Upper lobe of left lung (tissue), 6 donors: ENCODE measurements at places on chromosomes 13 and 19. TPM values are rescaled to one million over a fixed set of nuclear protein-coding genes. Genes with fewer than 3 reads are reported as not detected.

DNA sequence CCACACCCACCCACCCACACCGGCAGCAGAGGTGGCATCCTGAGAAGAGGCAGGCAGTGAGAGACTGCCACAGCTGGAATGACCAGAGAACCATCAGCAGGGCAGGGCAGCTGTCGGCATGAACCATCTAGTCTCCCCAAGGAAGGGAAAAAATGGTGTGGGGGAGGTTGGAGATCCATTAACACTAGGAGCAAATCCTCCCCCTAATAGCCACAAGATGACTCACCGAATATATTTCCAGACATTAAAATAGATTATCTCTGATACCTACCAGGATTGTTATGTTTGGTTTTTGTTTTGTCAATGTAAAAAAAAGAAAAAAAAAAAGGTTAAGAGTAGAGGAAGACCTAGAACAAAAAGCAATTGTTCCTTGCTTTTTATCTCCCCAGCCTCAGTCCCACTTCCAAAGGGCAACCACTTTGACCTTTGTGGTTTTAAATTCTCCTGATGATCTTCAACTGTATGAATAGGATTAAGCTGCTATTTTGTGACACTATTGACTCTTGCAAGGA, 34.2 kb downstream of the THSD1 start:
- no peak for DNase-seq

DNA sequence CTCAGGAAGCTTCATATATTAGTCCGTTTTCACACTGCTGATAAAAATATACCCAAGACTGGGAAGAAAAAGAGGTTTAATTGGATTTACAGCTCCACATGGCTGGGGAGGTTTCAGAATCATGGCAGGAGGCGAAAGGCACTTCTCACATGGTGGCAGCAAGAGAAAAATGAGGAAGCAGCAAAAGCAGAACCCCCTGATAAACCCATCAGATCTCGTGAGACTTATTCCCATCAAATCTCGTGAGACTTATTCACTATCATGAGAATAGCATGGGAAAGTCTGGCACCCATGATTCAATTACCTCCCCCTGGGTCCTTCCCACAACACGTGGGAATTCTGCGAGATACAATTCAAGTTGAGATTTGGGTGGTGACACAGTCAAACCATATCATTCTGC, 23.1 kb downstream of the FLT3 start:
- DNase-seq = no peak

The KCNRG gene
- total RNA-seq = 1.9 TPM

DNA sequence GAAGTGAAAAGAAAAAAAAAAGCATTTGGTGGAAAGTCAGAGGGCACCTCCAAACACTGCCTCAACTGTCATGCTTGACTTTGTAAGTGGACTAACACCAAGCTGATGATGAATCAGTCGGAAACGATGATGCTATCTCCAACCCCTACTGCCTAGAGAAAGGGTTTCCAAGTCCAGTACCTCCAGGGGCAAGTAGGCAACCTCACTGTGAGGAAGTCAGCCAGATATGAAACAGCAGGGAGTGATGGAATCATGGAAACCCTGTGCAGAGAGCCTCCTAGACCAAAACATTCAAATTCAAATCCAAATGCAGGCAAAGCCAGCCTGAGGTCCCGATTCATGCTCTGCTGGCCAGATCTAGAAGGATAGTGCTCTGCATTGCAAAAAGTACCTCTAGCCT, 100.9 kb upstream of the SERP2 start:
- no peak for DNase-seq

GRCh38 chr13:23990455-23990854, 93.2 kb upstream of the C1QTNF9B start:
- no peak for DNase-seq

The AMER2 gene
- total RNA-seq = not detected

The TIMM13 gene
- total RNA-seq = 26.2 TPM

DNA sequence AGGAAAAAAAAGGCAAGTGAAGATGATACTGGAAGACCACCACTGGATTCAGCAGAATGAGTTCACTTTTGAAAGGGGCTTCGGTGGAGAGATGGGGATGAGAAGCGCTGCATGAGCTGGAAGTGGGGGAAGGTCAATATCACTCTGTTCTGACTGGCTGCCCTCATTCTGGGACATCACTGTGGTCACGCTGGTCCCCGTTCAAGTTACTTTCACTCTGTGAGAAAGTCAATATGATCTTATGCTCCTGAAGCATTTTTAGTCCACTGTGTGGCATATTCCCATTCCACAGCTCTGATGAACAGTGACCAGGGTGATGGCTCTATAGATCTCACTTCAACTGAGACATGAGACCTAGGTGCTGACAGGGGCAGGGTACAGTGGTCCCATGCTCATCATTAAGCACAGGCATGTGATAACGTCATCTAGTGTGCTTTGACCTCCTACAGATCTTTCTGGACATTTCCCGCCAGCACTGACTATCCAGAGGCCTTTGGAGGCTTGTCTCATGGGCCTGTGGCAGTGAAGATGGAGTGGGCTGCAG, 40.2 kb upstream of the GPR183 start:
- DNase-seq = no peak

GRCh38 chr13:24053519-24054251, 106.8 kb upstream of the SPATA13 start:
- no peak for DNase-seq

DNA sequence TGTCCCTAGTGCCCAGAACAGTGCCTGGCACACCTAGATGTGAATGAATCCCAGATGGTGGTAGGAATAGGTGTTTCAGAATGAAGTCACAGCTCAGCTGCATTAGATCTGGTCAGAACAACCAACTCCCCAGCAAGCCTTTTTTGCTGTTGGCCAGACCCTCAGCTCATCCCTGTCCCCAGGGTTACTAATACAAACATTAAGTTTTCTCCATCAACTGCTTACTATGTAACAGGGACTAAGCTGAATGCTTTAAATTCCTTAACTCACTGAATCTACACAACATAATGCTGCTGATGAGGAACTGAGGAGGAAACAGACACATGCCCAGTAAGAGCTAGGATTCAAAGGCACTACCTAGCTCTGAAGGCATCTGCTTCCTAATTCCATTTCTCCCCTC, 18.8 kb downstream of the SMG9 start:
- no peak for DNase-seq

The CYP2F1 gene
- total RNA-seq = 4.1 TPM

The TUBA3C gene
- total RNA-seq = not detected

DNA sequence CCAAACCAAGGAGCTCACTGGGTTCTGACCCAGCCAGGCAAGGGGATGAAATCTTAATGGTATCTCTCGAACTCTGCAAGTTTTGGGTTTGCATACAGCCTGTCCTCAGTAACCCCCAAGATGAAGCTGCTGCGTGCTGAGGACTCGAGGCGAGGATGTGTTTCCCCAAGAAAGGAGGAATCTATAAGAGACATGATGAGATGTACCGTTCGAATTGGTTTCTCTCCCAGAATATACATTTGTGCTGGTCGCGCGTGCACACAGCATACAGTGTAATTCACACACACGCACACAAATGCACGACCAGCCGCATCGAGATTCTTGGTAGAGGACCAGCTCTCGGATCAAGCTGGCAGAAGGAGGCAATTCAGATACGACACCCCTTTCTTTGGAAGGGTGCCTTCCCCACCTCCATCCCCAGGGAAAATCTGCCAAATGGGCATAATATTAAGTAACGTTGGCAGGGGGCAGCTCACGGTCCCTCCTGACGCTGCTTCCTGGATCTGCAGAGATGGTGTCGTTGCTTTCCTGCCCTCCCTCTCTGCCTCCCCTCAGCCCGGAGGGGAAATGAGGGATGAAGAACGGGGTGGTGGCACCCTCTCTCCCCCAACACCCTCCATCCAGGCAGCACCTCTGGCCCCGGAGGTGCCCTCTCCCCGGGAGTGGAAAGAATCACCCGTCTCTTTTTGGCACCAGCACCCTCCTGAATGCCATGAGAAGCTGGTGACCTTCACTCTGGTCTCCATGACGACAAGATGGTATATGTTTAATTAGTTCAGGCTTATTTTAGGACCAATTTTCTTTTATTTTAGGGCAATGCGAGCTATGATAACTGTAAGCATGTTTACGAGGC, 310.2 kb downstream of the ZNF536 start:
- DNase-seq = no peak

GRCh38 chr13:109476001-109476400, 310.4 kb downstream of the IRS2 start:
- no peak for DNase-seq

- no peak for DNase-seq
These were observed 7.0 kb downstream of the SERP2 start for GRCh38 chr13:44380404-44381165.

DNA sequence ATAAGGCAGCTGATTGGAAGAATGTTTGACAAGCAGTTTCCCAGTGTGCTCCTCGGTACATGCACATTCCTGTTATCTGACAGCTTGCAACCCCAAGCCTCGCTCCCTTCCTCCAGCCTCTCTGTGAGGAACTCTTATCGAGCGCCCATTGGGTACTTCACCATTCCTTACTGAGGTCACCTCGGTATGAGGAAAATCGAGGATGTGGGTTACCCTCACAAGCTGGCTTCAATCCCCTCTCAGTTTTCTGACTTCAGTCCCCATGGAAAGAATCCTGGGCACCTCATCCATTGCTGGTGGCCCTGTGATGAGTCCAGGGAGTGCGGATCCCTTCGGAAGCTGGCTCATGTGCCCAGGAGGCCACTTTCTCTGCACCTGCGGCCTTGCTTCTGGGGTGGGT, 17.3 kb downstream of the TEX29 start:
- no peak for DNase-seq

DNA sequence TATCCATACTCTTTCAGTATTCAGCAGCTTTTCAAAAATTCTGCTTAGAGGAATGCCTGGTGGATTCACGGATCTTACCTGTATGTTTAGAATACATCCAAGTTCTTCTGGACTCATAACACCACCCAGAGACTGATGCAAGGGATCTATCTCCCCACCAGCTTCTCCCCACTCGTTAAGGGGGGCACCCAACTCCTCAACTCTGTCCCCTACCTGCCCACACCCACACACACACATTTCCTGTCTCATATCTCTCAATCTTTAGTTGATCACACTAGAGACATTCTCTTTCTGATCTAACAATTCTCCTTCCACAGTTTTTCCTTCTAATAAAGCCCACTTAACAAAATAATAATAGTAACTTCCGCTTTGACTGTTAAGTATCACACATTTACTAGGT, 110.1 kb downstream of the DLEU7 start:
- DNase-seq = no peak

GRCh38 chr19:51797480-51797879, 2.5 kb downstream of the FPR3 start:
- no peak for DNase-seq

GRCh38 chr13:34867590-34867989, 74.5 kb upstream of the NBEA start:
- DNase-seq = no peak

The OR10H1 gene
- total RNA-seq = not detected

The CGB5 gene
- total RNA-seq = not detected

DNA sequence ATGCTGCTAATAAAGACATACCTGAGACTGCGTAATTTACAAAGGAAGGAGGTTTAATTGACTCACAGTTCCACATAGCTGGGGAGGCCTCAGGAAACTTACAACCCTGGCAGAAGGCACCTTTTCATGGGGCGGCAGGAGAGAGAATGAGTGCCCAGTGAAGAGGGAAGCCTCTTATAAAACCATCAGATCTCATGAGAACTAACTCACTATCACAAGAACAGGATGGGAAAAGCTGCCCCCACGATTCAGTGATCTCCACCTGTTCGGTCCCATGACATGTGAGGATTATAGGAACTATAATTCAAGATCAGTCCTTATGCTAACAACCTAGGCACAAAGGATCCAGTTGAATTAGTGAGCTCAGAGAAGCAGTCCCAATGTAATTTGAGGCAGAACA, 59.4 kb downstream of the GPC6 start:
- DNase-seq = no peak

GRCh38 chr13:105345730-105346129, 1189.7 kb downstream of the EFNB2 start:
- no peak for DNase-seq

GRCh38 chr13:113345486-113345885, 18.4 kb downstream of the GRTP1 start:
- DNase-seq = peak; percentile 50

- DNase-seq = no peak
These were observed 4.8 kb upstream of the GJA3 start for GRCh38 chr13:20165417-20166257.

DNA sequence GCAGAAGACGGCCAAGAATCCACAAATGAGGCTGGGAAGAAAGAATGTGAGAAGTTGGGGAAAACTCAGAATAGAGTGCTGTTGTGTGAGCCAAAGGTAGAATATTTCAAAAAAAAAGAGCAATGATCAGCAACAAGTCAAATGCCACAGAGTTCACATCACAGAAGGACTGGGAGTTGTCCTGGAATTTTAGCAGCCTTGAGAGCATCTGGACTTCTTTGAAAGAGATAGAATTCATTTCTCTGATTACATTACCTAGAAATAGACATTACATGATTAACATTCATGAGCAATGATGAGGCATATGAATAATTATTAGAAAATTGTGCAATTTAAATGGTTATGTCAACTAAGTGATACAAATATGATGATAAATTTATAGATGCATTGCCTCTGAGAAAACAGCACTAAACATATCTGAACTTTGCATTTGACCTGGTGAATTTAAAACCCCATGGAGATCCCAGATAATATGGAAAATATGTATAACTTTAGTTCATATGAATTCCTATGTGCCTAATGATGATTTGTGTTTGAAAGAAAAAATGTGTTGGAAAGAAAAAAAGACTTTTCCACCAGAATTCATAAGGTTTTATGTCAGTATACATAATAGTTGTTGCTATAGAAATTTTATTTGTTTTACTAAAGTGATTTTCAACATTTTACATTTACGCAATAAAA, 186.2 kb downstream of the POSTN start:
- DNase-seq = no peak

DNA sequence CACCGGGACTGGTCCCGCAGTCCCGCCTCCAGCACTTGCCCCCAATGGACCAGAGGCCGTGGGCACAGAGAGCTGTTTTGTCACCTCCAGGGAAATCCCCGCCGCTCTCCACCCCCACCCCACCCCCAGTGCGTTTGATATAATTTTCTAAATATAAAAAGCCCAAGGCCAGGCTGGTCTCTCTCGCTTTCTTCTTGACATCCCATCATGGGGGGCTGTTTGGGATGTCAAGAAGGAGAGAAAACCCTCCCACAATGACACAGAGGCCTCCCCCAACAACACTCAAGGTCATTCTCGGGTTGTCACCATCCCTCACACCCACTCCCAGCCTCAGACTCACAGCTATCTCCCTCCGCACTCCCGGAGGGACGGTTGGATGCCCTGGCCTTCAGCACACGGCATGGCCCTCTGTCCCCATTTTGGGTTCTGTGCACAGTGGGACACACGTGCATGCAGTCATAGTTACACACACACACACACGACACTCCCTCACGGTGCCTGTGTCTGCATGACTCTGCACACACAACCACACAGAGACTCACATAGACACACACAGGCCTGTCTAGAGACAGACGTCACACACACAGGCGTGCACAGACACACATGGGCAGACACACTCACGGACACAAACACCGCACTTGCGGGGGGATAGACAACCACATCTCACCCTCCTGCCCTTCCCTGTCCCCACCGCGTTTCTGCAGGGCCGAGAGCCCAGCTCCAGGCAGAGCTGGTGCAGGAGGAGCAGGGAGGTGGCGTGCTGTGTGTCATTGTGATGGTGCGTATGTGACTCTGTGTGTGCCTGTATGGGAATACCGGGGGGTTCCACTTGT, 4.8 kb upstream of the NFIC start:
- DNase-seq = no peak

The TRMT1 gene
- 30.4 TPM for total RNA-seq

- peak; percentile 70 for DNase-seq
These were observed at the start of gene CGB7 for GRCh38 chr19:49057636-49058234. CGB7 (minus strand) TSS chr19:49057749; CDS start chr19:49055375, 2,374 bp downstream.

The SLC6A16 gene
- total RNA-seq = 0.44 TPM

The OR7D2 gene
- total RNA-seq = not detected

- no peak for DNase-seq
These were observed 24.6 kb upstream of the EPHX3 start for GRCh38 chr19:15256708-15257331.

The ZNF616 gene
- total RNA-seq = 4.9 TPM
